ENCODE measurements at places on chromosomes 5 and 9.

- peak; percentile 35 for DNase-seq
These were observed 80.7 kb downstream of the C9orf152 start for GRCh38 chr9:110126986-110127864.

DNA sequence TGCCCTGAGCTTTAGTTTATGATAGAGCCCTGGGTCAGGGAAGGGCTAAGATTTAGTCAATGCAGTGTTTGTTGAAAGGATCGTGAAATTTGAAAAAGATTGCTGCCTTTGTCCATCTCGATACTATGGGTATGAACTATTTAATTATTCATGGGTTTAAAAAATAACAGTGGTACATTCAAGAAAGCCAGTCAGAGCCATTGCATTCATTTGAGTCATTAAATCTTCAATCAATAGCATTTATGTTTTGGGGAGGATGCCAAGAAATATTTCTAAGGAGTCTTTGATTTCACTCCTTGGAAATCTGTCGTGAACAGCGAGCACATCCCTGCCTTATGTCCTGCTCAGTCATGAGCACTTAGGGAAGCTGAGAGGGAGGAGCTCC, 54.4 kb upstream of the LRRTM2 start:
- no peak for DNase-seq

DNA sequence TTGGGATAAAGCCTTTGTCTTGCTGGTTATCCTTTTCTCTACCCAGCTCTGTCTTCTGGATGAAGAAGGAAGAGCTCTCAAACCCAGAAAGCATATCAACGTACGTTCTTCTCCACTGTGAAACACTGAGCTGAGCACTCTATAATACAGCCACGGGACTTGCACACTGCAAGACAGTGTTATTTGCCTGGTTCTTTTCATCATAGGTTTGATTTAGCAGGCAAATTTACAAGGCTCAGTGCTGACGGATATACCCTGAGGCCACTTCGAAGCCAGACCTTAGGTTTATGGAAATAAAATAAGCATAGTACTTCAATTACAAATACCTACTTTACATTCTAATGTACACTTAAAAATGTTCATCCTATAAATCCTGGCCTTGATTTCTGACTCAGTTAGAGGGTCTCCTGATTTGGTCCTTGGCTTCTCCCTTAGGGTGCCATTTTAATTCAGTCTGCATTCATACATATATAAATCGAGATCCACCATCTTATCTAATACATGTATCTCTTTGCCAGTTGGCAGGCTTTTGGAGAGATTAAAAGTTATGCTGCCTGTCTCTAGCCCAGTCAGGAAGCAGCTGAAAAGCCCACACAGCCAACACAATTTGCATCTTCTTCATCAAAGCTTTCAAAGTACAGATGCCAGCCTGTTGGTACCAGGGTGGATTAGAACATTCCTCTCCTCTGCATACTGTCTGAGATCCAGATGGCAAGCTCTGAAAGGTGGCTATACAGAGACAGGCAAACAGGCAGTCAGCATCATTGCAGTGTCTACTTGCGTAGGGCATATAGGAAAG, 194.4 kb downstream of the DEPDC1B start:
- DNase-seq = no peak

DNA sequence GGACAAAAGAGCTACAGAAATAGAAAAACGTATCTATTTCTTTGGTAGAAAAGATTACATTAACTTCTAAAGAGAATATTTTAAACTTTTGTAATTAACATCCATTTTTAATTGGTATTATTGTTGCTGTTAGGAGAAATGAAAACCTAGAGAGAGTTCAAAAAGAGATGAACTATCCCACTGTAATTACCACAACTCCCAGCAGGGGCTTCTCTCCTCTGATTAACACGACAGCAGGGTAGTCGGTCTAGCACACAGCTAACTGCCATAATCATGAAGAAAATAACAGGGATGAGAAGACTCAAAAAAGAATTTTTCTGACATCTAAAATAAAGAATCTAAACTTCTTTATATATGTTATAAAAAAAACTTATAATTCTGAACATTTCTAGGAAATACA, 86.2 kb upstream of the CDH9 start:
- DNase-seq = no peak

DNA sequence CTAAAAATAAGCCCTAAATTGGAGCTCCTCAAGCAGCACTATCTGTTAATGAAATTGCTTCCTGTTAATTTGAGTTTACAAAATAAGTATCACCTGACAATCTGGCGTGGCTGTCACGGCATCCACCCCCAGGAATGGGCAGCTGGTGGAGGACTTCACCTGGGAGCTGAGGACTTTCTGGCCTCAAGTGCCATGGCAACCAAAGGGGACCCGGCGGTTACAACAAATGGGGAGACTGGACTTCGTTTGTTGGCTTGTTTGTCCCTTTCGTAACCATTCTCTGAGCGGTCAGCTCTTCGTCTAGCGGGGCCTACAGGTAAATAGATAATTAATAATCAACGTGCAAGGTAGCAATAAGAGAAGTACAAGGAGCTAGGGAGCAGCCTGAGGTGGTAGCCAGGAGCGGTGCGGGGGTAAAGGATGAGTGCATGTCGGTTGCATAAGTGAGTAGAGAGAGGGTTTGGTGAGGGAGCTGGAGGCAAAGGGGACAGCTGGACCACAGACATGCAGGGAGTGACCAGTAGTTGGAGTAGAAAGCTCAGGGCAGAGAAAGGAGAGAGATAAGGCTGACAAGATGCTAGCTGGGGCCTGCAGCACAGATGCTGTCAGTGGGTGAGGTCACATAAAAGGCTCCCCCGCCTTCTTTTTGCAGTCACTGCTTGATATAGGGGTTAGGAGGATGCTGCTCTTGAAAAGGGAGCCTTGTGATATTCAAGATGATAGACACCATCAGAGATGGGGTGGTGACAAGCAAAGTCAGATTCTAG, 62.5 kb downstream of the HSPA4 start:
- DNase-seq = no peak

DNA sequence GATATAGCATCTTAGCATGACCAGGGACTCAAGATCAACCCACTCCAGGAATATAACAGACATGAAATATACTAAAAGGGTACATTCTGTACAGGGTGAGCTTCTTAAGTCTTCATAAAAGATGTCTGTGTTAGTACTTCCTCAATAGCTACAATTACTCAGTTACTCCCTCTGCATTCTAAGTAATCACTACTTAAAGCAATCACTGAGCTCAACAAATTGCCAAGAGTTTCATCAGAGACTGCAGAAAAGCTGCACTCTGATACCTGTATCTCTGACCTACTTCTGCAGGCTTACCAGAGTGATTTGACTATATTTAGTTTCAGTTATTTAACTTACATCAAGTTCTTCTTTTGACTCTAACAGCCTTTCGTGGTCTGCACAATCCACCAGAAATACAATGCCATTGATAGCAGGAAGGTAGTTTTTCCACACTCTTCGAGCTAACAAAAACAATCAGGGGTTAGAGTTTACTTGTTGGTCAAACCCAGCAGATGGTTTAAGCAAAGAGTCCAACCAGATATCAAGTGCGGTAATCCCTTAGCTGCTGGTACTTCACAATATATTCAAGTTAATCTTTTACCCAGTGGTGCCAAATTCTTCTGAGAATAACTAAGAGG, 23.3 kb downstream of the SAR1B start:
- DNase-seq = no peak

- DNase-seq = no peak
These were observed 28.7 kb downstream of the LARP1 start for GRCh38 chr5:154783774-154784460.

DNA sequence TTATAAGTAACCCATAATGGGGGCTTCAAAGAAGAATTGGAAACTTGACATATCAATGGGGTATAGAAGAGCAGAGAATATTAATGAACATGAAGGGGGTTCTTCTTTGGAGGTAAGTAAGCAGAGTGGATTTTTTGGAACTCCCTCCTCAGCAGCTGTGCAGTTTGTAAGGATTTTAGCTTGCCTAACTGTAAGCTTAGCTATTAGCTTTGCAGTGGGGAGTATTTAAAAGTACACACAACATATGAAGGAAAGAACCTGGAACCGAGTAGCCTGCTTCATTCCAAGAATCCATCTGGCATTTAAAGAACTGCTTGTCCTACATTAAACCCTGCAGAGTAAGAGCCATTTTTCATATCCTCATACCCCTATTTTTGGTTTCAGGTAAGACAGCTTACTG, 2.2 kb upstream of the PBX3 start:
- no peak for DNase-seq

- DNase-seq = no peak
These were observed 27.3 kb upstream of the SLC46A2 start for GRCh38 chr9:112917987-112918362.

DNA sequence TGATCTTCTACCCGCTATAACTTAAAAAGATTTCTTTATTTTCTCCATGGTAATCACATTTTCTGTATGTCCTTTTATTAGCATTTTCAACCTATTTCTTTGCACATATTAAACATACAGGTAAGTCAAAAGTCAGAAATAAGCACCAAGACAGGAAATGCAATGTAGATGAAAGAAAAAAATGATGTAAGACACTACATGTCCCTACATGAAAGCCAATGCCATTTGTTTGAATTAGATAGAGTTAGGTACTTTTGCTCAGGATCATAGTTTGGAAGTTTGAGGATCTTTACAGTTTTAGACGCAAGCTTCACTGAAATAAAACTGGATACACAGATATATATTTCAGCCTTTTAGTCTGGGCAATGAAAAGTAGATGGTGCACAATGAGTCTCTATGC, 453.1 kb upstream of the MEF2C start:
- DNase-seq = no peak

GRCh38 chr9:20573023-20573422, 49.3 kb downstream of the MLLT3 start:
- DNase-seq = no peak

- no peak for DNase-seq
These were observed 12.9 kb downstream of the HAVCR1 start for GRCh38 chr5:157046041-157046440.

- no peak for DNase-seq
These were observed 1647.4 kb upstream of the CDH9 start for GRCh38 chr5:28685794-28686193.

DNA sequence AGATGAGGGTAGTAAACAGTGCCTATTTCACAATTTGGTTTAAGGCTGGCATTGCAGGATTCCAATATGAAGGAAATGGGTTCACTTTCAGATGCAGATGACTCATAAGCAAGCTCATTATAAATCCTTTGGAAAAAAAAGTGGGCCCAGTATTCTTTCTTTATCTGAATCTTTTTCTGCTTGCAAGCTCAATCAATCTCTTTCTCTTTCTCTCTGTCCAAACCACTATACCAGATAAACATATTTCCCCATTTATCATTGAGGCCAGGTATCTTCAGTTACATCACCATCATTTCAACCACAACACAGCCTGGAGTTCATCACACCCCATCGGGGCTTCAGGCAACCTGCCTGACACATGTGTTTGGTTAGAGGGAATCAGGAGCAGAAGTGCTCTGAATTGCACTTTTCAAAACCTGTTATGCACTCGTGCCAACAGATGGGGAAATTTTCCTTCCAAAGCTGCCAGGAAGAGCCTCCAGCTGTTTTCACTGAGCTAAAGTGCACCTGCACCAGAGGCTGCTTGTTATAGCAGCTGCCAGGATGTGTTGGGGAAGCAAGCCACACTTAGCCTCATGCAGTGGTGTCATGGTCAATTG, 30.0 kb upstream of the MAMDC2 start:
- peak; percentile 26 for DNase-seq

- DNase-seq = no peak
These were observed 32.3 kb upstream of the CEP72 start for GRCh38 chr5:579746-580366.

GRCh38 chr9:38421498-38422211, 2.6 kb downstream of the IGFBPL1 start:
- no peak for DNase-seq

DNA sequence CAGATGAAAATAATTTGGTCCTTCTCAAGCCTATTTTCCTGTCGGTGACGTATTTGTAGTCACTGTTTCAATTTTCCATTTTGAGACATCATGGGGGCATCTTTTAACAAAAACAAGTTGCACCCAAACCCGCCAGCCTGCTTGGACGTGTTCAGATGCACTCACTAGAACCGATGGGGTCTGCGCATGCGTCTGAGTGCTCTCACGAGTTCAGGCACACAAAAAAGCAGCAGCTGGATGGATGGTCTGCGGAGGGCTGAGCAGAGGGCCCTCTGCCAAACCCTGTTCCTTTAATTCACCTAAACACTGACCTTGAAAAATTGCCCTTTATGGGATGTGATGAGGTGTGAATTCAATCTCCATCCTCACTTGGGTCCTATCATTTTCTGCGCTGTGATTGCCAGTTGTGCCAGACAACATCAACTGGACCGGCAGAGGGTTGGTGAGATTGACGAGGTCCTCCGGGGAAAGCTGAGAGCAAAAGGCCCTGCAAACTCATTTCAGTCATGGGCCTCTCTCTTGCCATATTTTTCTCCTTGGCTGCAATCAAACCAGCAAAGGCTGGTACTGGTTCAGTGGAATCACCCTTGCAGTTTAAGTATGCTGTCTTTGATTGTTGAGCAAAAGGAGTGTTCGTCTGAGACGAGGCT, 251.9 kb downstream of the NFIB start:
- no peak for DNase-seq

DNA sequence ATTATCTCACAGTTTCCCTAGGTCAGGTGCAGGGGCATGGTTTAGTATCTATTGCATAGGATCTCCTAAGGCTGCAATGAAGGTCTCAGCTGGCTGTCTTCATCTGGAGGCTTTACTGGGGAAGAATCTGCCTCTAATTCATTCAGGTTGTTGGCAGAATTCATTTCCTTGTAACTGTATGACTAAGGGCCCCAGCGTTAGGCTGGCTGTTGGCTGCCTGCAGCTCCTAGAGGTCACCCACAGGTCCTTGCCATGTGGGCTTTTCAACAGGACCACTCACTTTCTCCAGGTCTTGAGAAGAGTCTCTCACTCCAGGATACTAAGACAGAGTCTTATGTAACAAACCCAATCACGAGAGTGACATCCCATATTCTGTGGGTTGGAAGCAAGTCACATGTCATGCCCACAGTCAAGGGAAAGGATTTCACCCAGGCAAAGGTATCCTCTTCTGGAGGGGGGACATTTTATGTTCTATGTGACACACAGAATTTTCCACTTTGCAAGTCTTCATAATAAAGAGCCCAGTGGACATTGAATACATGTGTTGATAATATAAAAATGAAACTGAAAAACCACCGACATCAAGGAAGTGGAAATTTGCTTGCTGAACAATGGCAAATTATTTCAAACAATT, 38.2 kb downstream of the HMHB1 start:
- no peak for DNase-seq

GRCh38 chr9:23537192-23538066, 288.6 kb downstream of the ELAVL2 start:
- no peak for DNase-seq

GRCh38 chr5:120367896-120368634, 96.0 kb upstream of the PRR16 start:
- DNase-seq = no peak

DNA sequence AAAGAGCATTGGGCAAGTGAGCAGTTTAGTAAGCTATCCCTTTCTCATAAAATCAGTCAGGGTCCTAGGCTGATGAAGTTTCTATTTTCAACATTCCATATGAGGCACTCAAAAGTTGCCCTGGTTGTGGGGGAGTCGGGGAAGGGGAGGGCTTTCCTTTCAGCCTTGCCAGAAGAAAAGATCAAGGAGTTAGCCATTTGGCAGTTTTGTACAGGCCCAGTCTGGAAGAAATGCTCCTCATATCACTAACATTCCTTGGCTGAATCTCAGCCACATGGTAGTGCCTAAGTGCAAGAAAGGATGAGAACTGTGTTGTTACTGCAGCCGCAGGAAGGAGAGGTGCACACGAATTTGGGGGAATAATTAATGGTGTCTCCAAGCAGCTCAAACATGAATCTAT, 60.8 kb downstream of the ZNF474 start:
- no peak for DNase-seq

GRCh38 chr9:110175275-110175968, 32.5 kb downstream of the C9orf152 start:
- DNase-seq = no peak
